A172 (cell line): ENCODE measurements at places on chromosomes 1 and 21.

GRCh38 chr1:83098131-83098530 lies 900.8 kb downstream of the TTLL7 start:
- no peak for DNase-seq

GRCh38 chr1:242579528-242580235 lies 55.2 kb upstream of the PLD5 start:
- DNase-seq, result no peak

- no peak for DNase-seq
These were observed 24.1 kb downstream of the FAM163A start for GRCh38 chr1:179767177-179767581.

- peak; percentile 78 for DNase-seq
These were observed 2.8 kb upstream of the ADORA1 start for GRCh38 chr1:203124546-203125317.

- no peak for DNase-seq
These were observed 32.4 kb upstream of the SLC16A1 start for GRCh38 chr1:112988367-112988766.

- DNase-seq, result peak; percentile 22
These were observed 494 bp downstream of the SF3B4 start for GRCh38 chr1:149927056-149927562.

GRCh38 chr1:248820041-248820585 lies 5.6 kb downstream of the SH3BP5L start:
- DNase-seq, result no peak

DNA sequence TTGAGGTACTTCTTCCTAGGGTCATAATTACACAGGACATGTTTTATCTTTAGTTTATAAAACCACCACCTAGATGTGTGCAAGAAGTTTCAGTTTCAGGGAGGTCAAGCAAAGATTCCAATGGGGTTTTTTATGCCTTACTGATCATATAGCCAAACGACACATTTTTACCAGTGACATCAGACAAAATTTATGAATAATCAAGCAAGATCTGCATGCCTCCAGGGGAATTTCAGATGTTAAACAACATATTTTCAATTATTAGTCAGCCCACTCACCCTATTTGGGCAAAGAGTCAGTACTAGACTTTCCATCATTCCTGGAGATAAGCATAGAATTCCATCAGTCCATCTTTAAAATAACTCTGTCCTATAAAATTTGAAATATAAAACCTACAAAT lies 867.4 kb downstream of the KCNT2 start:
- no peak for DNase-seq

DNA sequence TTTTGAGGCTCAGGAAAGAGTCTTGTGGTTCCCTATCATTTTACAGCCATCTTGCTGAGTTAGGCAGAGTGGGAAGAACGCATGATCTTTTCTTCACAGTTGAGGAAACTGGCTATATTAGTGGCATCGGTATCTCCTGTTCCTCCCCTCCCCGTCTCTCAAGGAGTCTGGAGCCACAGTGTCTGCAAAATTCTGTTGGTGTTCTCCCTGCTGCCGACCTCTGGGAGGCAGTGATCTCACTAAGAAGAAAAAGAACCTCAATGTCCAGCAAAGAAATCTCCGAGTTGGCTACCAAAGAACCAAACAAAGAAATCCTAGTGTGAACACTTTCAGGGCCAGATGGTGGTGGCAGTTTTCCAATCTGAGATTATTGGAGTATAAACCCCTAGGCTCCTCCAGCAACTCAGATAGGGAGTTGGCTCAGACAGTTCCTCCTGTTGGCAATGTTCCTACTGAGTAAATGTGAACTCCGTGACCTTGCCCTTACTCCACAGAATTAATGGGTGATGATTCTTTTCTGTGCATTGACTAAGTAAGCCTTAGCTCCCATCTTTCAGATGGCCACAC lies 41.2 kb downstream of the PRAMEF20 start:
- no peak for DNase-seq

GRCh38 chr1:19000065-19000464 lies 43.6 kb upstream of the IFFO2 start:
- DNase-seq, result no peak

DNA sequence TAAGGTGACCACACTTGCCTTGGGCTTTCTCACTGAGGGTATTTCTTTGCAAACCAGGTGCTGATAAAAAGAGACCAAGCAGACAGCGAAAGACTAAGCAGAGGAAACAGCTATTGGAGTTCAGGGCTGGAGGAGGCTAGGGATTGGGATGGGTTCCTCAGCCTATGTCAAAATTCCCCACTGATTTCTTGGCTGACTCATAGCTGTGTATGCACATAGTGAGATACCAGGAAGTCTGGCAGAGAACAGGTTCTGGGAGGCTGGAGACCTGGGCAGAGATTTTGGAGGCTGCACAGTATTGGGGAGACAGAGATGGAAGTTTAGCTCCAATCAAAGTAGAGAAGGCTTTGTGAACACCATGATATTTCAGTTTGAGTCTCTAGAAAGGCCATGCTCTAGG lies 25.3 kb downstream of the YARS1 start:
- DNase-seq, result peak; percentile 71

DNA sequence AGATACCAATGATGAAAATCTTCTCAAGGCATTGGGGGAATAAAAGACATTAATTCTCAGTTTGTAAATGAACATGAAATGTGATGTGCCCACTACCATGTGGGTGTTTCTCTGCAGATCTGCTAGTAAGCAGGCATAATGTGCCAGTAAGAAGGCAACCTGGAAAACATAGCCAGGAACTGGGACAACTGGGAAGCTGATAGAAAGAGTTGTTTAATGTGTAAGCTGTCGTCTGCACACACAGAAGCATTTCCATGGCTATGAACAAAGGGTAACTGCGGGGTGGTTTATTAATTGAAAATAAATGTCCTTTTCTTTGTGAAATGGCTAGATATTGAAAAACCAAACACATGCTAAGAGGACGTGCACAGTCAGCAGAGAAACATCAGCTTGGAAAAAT lies 52.0 kb downstream of the ZC3H11B start:
- DNase-seq, result no peak

DNA sequence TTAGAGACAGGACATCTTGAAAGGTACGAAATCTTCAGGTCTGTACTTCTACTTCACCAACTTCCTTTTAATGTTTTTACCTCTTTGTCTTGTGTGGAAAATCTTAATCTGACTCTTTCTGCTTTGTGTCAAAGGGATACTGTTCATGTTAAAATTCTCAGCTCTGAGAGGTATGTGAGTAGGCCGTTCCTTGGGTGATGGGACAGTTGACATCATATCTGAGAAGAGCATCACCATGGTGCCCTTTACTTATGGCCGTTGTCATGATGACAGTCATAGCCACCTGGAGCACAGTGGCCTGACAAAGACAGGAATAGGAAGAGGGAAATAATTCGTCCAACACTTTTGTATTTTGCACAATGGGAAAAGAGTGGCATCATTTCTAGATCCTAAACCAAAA lies 145.6 kb downstream of the FGGY start:
- no peak for DNase-seq

DNA sequence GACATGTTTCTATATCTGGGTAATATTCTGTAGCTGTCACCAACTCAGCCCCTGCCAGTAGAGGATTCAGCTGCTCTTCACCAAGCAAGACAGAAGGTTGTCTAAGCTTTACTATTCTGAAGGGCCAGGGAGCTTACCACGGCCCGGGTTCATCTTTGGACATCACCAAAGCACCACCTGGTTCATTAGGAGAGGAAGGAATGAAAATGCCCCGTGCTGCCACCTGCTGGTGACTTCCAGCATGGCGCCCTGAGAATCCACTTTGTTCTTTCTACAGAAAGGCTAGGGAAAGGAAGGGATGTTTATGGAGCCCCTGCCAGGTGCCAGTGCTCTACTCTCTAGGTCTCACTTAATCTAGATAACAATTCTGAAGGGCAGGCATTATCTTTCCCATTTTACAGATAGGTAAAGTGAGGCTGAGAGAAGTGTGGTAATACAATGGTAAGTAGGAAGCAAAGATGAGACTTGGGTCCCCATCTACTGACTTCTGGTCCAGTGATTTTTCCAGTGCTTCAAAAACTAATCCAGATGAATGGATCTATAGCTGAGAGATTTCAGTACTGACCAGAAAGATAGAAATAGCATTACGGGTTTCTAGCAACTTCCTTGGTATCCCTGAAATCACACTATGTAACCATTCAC lies 79.5 kb downstream of the BEND5 start:
- peak; percentile 50 for DNase-seq

- DNase-seq, result no peak
These were observed 2.8 kb downstream of the AGTRAP start for GRCh38 chr1:11738783-11739182.

DNA sequence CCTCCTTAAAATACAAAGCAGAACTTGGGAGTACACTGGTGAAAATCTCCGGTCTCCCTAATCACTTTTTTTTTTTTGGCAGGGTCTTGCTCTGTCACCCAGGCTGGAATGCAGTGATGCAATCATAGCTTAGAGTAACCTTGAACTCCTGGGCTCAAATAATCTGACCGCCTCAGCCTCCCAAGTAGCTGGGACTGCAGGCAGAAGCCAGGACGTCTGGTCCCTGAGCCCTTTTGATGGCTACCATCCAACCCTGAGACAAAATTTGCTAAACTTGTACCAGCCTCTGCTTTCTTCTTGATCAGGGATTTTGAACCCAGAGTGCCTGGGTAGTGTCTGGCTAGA lies 4.1 kb downstream of the L1TD1 start:
- DNase-seq, result peak; percentile 6

GRCh38 chr1:240314845-240315801 lies 223.4 kb downstream of the FMN2 start:
- no peak for DNase-seq

- no peak for DNase-seq
These were observed 57.2 kb downstream of the ADARB1 start for GRCh38 chr21:45131537-45131999.

- DNase-seq, result peak; percentile 29
These were observed 158.6 kb downstream of the SYT2 start for GRCh38 chr1:202551683-202552082.

- no peak for DNase-seq
These were observed 205.4 kb downstream of the SMYD3 start for GRCh38 chr1:246301553-246302250.

GRCh38 chr1:172547071-172547470 lies 14.1 kb downstream of the SUCO start:
- no peak for DNase-seq

- DNase-seq, result peak; percentile 89
These were observed 6.7 kb downstream of the SLC1A7 start for GRCh38 chr1:53135735-53136114.

- DNase-seq, result no peak
These were observed 30.6 kb upstream of the USP24 start for GRCh38 chr1:55245781-55246180.

DNA sequence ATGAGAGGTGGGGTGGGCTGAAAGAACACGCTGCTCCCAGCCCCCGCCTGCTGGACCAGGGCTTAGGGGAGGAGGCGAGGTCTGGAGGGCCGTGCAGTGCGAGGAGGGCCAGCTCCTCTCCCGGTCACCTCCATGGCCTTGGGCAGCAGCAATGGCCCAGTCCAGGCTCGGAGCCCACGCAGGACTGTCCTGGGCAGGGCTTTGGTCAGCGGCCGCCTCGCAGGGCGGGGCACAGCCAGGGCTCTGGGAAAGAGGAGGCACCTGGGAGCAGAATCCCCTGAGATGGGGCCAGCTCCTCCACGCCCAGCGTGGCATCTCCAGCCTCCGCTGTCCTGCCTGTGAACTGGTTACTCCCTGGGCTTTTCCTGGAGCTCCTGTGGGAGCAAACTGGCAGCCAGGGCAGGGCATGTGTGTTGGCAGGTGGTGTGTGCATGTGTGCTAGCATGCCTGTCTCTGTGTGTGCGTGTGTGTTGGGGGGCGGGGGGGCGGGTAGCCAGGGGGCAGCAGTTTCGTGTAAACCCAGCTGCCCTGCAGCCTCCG lies 27.4 kb downstream of the ARHGEF16 start:
- no peak for DNase-seq

DNA sequence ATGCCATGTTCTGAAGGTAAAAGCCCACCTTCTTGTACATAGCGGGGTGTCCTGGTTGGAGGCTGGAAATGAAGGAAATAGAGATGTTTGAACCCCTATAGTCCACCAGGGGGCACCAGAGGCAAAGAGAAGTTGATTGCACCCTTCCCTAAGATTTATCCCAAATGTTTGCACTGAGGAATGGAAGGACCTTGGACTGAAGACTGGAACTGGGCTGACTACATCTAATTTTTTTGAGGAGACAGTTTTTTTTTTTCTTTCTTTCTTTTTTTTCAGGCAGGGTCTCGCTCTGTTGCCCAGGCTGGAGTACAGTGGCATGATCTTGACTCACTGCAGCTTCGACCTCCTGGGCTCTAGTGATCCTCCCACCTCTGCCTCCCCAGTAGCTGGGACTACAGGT lies 55.3 kb upstream of the EIF4G3 start:
- peak; percentile 33 for DNase-seq

DNA sequence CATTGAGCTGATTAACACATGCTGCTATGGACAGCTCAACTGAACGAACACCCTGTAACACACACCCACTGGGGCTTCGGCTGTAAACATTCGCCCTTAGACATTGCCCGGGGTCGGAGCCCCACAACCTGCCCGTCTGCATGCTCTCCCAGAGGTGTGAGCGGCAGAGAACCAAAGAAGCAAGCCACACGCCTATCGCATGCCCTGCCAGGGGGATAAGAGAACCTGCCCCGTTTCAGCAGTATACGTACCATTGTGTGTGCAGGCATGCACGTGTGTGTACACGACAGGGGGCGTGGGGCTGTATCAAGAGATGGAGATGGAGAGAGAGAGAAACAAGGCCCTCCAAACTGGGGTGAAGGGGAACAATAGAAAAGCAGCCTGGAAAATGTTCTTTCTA lies 9.9 kb upstream of the DESI2 start:
- no peak for DNase-seq

- DNase-seq, result no peak
These were observed 9.8 kb downstream of the POMGNT1 start for GRCh38 chr1:46188295-46189030.

DNA sequence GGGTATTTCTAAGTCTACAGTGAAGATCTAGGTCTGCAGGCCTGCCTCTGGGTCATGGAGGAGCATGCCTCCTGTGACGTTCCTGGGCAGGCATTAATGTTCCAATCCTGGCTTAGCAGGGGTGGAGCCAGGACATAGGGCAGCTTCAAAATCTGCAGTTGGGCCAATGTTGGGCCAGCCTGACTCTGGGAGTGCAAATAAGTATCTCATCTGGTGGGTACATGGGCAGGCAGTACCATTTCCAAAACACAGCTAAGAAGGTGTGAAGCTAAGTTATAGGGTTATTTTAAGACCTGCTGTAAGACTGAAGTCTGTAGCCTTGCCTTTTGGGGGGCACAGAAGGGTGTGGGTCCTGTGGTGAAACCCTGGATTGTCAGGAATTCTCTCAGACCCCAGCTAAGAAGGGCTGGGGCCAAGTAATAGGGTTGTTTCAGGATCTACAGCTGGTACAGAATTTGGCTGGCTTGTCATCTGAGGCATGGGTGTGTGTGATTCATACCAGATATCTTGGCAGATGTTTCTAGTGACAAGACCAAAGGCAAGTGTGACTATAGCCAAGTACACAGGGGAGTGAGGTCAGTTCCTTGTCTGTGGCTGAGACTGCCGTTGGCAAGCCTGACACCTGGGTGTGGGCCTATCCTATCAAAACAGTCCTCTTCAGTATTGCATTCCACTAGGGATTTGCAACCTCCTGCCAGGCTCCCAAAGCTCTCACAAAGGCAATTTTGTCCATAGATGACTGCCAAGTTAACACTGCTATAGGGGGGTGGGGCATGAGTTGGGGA lies 468.7 kb upstream of the B3GALT2 start:
- DNase-seq, result peak; percentile 78

- DNase-seq, result no peak
These were observed 1.1 kb downstream of the RYR2 start for GRCh38 chr1:237042892-237043576.
